ENCODE measurements at places on chromosomes 1 and 21.

DNA sequence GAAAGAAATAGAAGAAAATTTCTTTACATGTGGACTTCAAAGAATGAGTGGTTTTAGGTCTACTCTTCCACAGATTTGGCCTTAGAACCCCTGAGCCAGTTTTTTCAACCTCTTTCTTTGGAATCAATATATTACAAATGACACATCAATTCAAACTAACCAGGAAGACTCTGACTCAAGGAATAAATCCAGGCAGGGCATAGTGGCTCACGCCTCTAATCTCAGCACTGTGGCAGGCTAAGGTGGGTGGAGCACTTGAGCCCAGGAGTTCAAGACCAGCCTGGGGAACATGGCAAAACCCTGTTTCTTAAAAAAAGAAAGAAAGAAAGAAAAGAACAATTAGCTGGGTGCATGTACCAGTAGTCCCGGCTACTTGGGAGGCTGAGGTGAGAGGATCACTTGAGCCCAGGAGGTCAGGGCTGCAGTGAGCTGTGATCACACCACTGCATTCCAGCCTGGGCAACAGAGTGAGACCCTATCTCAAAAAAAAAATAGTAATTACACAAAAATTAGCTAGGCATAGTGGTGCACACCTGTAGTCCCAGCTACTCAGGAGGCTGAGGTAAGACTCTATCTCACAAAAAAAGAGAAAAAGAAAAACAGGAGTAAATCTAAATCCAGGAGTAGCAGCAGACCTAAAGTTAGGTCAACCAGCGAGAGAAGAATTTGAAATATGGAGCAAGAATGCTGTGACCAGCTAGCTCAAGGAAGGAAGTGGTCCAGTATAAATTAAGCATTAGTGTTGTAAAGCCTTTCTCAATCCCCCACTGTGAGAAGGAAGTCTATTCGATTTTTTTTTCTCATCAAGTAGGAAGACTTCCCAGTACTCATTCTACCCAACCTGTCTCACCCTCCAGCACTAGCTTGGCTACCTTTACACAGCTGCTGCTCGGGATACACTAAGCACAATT is 1.9 kb downstream of the SORT1 start:
- no peak for DNase-seq

GRCh38 chr1:13824626-13825025 is 124.6 kb downstream of the PRDM2 start:
- no peak for DNase-seq

- DNase-seq = no peak
Measured at GRCh38 chr1:112309499-112309898, 86.5 kb upstream of the CTTNBP2NL start.

DNA sequence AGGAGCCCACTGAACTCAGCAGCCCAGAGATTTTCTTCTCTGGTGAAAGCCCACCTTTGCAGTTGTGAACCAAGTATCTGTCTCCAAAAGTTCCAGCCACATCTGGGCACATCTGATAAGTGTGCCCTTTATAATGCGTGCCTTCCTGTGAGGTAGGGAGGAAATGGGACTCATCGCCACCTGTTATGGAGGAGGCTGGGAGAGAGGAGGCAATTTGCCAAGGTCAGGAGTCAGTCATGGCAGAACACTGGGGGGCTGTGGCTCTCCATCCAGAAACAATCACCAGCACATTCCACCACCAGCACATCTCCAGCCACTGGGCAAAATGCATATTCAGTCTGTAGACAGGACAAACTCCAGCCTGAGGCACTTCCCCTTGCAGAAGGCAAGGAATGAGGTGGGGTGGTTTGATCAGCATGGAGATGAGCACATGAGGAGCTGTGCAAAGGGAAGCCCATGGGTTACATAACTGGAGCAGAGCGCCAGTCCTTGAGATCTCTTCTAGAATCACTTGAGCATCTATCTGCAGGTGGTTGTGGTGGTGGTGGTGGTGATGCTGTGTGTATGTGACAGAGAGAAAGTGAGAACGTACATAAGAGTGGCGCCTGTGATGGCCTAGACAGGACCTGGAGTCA is 15.0 kb upstream of the LEMD1 start:
- no peak for DNase-seq

- DNase-seq = no peak
Measured at GRCh38 chr1:178724376-178724727, 692 bp upstream of the RALGPS2 start.

DNA sequence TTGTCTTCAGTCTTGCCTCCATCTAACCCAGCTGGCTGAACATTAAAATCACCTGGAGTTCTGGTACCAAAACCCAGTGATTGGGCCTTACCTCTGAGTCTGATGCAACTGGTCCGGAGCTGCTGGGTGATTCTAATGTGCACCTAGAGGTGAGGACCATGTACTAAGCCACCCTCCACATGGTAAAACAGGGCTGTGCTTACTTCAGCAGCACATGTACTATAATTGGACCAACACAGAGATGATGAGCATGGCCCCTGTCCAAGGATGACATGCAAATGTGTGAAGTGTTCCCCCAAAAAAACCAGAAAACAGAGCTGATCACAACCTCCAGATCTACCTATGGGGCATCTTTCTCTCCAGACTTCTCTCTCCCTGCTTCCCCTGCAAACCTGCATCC is 37.0 kb downstream of the ELK4 start:
- no peak for DNase-seq

DNA sequence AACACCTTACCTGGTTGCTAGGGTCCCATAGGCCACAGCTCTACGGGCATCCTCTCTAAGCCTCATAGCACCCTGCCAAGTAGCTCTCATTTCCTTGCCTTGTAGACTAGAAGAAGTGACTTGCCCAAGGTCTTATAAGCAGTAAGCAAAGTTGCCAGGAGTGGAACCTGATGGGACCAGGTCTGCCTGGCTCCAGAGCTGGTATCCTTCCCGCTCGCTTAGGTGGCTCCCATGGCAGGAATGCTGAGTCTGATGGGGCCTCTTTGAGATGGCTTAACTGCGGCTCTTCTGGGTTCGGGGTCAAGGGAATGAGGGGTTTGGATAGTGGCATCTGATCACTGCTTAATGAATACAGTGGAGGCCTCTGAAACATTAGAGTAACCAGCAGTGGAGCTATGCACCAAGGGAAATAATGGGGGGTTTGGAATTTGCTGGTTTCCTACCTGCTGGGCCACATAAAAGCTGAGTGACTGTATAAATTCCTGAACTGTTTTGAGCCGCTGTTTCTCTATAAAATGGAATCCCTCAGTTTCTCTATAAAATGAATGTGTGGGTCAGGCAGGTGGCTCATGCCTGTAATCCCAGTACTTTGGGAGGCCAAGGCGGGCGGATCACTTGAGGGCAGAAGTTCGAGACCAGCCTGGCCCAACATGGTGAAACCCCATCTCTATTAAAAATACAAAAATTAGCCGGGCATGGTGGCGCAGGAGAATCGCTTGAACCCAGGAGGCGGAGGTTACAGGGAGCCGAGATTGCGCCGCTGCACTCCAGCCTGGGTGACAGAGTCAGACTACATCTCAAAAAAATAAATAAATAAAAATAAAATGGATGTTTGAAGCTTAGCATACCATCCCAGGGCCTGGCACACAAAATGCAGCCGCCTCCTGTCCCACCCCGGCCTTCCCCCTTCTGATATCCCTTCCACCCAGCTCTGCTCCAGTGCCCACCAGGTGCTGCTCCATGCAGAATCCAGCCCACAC is 12.4 kb downstream of the FAM151A start:
- DNase-seq = no peak

DNA sequence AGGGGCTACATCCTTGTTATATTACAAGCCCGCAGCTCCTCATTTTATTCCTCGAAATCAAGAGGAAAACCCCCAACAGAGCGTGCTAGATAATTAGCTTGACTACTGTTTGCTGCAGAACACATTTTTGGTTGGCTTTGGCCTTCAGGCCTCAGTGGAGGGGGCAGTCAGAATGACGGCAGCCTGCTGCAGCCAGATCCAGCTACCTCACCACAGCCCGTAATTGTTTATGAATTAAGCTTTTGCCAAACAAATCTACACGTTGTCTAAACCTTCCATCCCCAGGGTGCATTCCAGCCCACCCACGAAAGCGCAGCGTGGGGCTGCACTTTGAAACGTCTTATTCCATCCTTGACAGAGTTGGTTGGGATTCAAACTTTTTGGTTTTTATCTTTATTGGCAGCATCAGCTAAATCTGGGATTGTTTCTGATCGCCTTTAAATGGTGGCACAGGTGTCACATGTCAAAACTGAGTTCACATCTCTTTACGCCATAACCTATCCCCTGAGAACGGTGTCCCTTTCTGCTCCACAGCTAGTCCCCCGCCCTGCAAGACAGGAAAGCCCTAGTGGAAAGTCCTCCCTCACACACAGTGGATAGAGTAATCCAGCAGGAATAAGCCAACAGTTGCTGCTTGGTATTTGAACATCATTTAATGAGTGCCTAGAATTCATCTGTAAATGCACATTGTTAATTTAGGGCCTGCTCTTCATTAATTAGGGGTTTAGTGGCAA is 195.5 kb downstream of the LMO4 start:
- no peak for DNase-seq

- DNase-seq = no peak
Measured at GRCh38 chr1:20229171-20229570, 42.9 kb upstream of the PLA2G2C start.

DNA sequence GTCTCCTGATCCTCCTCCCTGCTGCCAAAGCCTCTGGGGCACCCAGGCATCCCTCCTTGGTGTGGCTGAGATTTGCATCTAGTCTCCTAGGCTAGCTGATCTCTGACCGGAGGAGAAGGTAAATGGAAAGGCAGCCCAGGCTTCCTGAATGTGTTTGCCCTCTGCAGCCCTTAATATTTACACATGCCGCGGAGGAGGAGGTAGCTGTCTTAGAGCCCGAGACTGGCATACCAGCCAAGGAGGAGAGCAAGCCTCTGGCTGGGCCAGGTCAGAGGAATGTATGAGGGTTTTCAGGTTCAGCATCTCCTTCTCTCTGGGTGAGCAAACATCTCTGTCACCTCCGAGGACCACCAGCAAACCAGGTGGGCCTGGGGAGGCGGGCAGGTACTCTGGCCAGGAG is 86.0 kb upstream of the GRIK3 start:
- no peak for DNase-seq

All from cerebellar nuclear complex (tissue), 1 donor.